ENCODE measurements at places on chromosomes 16 and 17.
A peak's percentile ranks its signal among the peaks of the same experiment; 100 is the strongest.

GRCh38 chr16:364595-365491, 5.5 kb downstream of the MRPL28 start:
- DNase-seq: no peak

- DNase-seq: no peak
Observed at GRCh38 chr17:78381601-78382232, 3.3 kb downstream of the PGS1 start.

DNA sequence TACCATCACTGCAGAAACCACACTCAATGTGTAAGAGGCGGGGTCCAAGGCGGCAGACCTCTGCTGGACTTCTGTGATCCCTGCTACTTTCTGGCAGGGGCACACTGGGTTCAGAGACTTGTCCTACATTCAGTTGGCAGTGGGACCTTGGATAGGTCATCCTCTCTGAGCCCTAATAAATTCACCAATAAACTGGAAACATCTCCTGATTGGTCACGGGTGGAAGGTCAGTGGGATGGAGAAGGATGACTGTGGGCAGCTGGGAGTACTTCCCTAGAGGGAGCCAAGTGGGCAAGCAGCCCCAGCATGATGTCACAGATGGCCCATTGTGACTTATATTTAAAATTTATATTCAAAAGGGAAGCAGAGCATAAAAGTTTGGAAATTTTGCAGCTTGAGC, 49.7 kb downstream of the RNF112 start:
- DNase-seq: peak; percentile 60

GRCh38 chr17:78472035-78472905, 93.8 kb downstream of the PGS1 start:
- DNase-seq: no peak

- no peak for DNase-seq
Observed at GRCh38 chr16:65481956-65482355, 360.1 kb upstream of the CDH11 start.

DNA sequence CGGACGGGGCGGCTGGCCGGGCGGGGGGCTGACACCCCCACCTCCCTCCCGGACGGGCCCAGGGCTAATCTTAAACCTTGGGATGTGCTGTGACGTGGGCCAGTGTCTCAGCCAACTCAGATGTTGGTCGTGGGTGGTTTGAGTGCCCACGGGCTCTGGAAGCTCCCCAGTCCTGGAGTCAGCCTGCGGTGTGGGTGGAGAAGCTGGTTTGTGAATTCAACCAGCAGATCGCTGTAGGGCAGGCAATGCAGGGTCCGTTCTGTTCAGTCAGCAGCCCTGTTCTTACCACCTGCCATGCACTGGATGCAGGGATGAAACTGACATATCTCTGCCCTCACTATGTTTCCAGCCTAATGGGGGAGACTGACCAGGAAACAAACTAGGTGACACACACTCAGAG, 8.0 kb upstream of the ZNF500 start:
- no peak for DNase-seq

GRCh38 chr17:47203984-47204721, 5.0 kb upstream of the MYL4 start:
- DNase-seq: no peak

GRCh38 chr17:5194346-5194745, 2.7 kb upstream of the ZNF594 start:
- peak; percentile 15 for DNase-seq

DNA sequence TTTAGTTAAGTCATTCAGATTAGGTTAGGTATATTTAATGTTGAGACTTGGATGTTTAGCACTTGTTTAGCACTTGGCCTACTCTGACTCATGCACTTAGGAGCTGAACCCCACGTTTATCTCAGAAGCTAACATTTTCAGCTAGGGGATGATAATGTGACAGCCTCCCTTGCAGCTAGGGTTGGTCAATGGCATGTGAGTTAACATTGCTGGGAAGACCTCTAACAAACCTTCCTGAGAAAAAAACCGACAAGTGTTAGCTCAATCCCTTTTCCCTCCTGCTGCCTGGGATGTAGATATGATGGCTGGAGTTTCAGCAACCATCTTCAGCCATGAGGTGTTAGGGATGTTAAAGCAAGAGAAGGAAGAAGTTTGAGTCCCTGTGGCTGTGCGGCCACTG, 185.0 kb upstream of the FOXF1 start:
- DNase-seq: no peak

DNA sequence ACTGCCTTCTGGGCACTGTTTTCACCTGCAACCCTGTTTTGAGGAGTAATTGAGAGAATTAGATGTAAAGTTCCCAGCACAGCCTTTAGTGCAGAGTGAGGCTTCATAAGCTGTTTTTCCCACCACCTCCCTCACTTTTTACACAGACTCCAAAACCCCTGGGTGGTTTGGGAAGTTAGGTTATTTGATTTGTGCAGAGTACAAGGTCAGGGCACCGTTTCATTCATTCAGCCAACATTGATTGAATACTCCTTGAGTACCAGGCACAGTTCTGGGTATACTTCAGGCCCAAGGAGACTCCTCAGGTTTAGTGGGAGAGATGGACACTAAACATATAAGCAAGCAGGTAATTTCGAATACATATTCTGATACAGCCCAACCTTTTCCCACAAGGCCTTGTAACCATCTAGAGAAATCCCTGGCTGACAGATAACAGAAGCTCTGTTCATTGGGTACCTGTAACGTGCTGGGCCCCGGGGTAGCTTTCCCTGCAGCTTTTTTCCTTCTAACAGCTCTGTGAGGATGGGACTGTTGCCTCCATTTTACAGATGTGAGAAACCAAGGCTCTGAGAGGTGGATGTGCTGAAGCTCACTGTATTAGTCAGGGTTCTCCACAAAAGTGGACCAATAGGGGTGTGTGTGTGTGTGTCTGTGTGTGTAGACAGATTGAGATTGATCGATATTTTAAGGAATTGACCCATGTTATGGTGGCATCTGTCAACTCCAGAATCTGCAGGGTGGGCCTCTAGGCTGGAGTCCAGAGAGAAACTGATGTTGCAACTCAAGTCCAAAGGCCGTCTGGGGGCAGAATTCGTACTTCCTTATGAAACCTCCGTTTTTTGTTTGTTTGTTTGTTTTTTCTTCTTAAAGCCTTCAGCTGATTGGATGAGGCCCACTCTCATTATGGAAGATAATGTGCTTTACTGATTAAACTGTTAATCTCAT, 234.7 kb downstream of the SNX29 start:
- DNase-seq: no peak

GRCh38 chr17:72863526-72864211, 228.8 kb downstream of the SLC39A11 start:
- DNase-seq: no peak

DNA sequence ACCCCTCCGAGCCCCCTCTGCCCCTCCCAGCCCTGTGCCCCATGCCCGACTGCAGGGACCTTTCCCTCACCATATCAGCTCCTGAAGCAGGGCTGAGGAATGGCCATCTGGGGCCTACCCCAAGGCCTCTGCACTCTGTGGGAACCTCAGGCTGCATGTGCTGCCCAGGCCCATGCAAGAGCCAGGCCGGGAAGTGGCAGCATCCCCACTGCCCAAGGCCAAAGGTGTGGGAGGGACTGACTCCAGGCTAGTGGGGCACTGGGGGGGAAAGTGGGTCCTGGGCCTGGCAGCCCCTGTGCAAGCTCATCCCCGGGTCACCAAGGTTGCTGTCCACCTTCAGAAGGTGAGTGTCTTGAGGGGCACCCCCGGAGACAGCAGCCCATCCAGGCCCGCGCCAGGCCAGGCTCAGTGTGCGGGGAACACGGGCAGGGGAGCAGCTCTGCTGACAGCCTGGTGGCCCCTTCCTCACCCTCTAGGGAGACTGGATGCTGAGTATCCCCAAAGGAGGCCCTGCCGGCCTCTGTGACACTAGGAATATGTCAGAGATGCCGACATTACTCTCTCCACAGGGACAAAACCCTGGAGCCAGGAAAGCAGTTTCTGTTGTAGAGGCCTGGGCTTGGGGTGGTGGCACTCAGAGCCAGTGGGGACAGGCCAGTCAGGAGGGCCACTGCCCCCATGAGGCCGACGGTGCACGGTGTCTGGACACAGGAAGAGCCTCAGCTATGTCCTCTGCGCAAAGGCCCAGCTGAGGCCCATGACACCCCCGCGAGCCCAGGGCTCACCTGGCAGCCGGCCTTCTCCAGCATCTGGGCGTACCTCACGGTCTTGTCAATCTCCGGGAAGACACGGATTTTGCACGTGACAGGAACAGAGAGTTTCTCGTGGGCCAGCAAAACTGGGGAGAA, 3.3 kb downstream of the DUS1L start:
- DNase-seq: no peak

DNA sequence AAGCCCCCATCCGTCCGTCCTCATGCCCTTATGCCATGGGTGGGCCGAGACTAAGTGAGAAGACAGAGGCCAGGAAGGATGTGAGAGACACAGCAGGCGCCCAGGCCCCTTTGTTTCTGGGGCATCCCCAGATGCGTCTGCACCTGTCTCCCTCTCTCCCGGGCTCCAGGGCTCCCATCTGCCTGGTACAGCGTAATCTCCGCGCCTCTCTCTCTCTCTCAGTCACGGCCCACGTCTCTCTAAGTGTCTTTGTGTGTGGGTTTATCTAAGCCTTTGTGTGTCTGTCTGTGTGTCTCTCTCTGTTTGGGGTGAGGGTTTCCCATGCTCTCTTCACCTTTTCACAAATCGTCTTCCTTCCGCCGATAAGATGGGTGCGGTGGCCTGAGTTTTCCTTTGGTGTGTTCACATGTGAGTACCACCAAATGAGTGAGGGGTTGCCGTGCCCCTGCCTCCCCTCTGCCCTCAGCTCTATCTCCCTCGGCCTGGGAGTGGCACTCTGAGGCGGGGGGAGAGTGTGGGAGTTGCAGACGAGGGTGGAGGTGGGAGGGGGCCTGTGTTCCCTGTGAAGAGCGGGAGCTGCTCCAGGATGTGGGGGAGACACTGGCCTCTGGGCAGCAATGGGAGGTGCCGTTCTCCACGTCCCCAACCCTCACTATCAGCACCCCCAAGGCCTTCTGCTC, 25.8 kb upstream of the ABCC3 start:
- DNase-seq: no peak

GRCh38 chr17:29046473-29046839, 3.5 kb downstream of the PIPOX start:
- no peak for DNase-seq

GRCh38 chr17:11832401-11833137, 164.7 kb downstream of the ZNF18 start:
- no peak for DNase-seq

DNA sequence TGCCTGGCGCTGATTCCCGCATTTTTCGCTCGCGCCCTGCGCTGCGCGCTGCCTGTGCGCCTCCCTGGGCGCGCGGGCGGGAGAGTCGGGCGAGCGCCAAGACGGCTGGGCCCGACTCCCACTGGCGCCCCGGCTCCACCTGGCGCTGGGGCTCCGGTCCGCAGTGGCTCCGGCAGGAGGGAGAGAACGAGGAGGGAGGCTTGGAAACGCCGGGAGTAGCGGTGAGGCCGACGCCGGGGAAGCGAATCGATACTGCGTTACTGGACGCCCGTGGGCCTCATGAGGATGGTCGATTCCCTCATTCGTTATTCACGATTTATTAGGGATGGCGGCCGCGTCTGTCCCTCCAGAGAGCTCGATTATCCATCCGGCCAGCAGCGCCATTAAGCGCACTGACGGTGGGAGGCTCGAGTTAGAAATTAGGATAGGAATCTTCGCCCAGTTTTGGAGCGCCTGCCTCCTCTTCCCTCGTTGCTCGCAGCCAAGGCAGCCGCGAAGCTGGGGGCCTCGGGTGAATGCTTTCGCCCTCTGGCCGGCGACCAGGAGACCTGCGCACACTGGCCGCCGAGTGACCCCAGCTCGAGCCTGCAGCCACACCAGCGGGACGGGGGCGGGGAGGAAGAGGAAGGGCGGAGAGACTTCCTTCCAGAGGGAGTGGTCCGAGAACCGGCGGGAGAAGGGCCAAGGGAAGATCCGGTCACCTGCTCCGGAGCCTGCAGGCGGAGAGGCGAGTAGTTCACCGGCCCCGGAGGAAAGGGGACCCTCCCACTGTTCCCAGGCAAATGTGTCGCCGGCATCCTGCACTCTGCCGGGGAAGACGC, 1.3 kb upstream of the PCGF2 start:
- peak; percentile 89 for DNase-seq

DNA sequence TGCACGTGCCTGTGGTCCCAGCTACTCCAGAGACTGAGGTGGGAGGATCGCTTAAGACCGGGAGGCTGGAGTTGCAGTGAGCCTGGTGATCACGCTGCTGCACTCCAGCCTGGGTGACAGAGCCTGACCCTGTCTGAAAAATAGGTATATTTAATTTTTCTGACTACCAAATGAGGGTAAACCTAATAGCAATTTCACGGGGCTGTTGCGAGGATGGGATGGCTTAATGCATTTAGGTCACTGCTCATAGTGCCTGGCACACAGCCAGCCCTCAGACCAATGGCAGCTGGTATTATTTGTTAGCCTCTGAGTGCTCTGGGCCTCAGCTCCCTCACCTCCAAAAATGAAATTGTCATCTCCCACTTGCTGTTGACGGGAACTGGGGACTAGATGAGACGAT, 5.9 kb upstream of the CDIP1 start:
- no peak for DNase-seq

DNA sequence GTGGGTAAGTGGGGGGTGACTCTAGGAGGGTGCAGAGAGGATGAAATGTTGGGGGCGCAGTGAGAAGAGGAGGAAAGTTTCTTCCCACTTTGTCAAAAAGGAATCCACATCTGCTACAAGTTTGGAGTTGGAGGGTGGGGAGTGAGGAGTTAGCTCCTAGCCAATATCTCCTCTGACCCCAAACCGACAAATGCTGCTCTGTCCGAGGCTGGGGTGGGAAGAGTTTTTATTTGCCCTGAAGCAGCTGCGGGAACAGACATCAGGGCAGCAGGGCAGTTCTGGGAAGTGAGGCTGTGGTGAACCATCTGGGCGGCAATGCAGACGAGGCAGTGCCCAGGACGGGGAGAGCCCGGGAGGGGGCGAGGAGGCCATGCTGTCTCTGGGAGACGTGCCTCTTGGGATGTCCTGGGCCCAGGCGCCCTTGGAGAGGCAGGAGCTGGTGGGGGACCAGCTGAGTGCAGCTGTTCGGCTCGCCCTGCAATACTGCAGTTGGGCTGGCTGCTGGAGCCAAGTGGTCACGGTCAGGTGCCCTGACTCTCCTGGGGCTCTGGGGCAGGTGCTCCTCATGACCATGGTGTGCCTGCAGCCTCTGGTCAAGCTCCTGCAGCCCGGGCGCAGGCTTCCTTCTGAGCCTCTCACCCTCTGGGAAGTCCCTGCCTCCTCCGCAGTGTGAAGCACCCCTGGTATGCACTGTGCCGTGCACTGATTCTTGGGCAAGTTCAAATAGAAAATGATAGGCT, 6.4 kb upstream of the SOCS3 start:
- no peak for DNase-seq

GRCh38 chr16:66382966-66383299, 16.4 kb downstream of the CDH5 start:
- no peak for DNase-seq

- no peak for DNase-seq
Observed at GRCh38 chr17:64399767-64400156, 9.1 kb upstream of the PECAM1 start.

GRCh38 chr16:77833921-77834634, 45.7 kb downstream of the VAT1L start:
- DNase-seq: no peak

All from posterior cingulate gyrus (tissue), 11 donors.